ENCODE measurements at places on chromosomes 5 and 9.

DNA sequence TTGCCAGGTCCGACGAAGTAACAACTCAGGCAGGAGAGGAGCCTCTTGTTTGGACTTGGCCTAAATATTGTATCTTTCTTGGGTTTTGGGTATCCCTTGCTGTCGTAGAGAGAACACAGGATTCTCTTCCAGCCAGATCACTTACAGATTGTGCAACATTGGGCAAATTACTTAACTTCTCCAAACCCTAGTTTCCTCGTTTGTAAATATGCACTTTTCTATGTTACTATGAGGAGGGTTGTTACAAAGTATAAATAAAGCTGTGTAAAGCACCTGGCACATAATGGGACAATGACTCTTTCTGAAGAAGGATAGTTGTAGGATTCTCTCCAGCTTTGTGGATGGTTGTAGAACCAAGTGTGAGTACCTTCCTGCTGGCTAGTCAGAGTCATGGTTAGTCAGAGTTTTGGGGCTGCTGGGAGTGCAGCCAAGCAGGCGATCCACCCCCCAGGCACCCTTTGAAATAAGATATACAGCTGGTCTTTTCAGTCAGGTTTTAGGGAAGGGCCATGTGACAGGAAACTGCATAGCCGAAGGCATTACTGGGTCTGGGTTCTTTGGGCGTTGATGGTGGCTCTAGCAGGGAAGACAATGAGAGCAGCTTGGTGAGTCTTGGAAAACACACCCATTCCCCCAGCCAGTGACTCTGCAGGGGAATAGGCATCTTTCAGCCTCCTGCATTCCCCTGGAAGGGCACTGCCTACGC, 49.9 kb upstream of the GDNF start:
- no peak for ATAC-seq

GRCh38 chr9:17013010-17013409, 121.8 kb upstream of the CNTLN start:
- no peak for ATAC-seq

GRCh38 chr5:38618154-38618553, 61.7 kb upstream of the LIFR start:
- ATAC-seq: no peak

DNA sequence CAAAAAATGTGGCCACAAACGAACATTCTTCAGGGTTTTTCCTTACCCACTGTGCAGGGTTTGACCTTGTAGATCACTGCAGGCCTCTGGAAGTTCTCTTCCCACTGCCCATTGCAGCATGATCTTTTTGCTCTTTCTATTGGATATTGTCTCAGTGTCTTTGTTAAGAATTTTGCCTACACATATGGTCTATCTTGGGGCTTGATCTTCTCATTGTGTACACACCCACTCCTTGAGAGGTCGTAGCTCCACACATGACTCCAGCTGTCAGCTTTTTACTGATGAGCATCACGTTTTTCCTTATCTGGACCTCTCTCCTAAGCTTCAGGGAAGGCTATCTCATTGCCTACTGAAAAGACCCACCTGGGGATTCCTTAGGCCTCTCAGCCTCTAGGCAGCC, 3.0 kb upstream of the GLRX start:
- no peak for ATAC-seq

DNA sequence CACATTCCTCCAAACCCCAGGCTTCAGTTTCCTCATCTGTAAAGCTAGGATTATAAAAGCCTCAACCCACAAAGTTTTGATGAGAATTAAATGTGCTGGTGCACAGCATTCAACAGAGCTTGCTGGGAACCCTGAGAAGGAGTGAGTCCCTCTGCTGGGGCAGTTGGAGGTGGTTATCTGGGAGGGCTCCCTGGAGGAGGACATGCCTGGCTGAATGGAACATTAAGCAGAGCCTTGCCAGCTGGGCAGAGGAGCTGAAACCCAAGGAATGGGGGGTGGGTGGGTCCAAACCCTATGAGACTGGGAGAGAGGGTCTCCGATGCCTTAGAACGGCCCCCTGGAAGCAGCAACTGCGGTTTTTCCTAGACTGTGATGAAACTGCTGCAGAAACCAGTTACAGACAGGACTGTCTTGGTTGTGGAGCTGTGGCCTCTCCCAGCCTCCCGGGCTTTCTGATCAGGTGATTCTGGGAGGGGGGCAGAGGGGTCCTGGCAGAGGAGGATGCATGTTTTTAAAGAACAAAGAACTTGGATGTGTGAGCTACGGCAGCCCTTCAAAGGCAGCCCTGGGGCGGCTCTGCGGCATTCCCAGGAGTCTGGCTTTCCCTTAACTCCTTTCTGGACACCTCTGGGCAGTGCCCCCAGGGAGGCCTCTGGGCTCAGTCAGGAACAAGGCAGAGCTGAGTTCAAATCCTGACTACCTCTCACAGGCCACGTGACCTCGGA, 20.8 kb downstream of the FIBCD1 start:
- ATAC-seq: no peak

GRCh38 chr9:36036253-36036779, 397 bp upstream of the RECK start:
- no peak for ATAC-seq

GRCh38 chr9:136472640-136473353, 10.0 kb downstream of the SEC16A start:
- no peak for ATAC-seq

DNA sequence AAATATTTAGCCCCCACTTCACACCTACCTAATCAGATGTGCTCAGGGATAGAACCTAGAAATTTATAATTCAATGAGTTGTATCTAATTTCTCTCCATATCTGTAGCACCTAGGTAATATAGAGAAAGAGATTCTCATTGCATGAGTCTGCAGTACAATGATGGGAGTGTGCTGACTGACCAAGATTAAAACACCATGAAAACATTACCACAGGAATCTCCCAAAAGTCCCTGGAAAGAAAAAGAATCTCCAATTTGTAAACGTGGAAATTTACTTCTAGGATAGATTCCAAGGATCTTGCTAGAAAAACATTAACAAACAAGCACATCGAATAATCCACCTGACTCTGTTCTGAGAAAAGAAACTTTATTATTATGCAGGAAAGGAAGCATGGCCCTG, 45.0 kb upstream of the DMRTA1 start:
- no peak for ATAC-seq

- ATAC-seq: peak; percentile 82
Observed at GRCh38 chr5:132662925-132663770, 5.2 kb downstream of the IL13 start.

DNA sequence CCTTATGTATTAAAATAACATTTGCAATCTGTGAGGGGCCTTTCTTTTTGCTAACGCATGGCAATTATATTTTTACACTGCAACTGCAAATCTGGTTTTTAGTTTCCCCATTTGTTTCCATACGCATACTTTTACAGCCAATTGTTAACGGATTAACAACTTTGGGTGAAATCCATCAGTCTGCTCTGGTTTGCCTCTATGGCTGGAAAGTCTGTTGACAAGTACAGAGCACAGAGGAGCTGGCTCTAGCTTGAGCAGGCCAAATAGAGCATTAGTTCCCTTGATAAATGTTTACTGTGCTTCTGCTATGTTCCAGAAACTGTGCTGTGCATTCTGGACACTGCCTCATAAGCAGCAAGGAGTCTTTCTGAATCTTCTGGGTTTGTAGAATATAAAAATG, 400.4 kb upstream of the KIF2A start:
- no peak for ATAC-seq

DNA sequence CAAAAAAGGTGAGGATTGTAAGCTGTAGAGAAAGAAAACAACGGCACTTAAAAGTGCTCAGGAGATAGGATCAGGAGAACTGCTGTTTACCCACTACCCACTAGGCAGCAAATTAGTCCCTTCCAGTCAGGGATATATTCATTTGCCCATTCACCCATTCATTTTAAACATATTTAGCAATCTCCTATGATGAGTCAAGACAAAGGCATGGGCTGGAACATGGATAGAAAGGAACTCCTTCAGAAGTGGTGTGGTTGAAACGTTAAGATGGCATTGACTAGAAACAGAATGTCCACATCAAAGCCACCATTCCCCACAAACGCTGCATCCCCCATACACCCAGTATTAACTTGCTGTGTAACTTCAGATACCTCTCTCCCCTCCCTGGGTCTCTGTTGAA, 225.7 kb downstream of the ASTN2 start:
- no peak for ATAC-seq

DNA sequence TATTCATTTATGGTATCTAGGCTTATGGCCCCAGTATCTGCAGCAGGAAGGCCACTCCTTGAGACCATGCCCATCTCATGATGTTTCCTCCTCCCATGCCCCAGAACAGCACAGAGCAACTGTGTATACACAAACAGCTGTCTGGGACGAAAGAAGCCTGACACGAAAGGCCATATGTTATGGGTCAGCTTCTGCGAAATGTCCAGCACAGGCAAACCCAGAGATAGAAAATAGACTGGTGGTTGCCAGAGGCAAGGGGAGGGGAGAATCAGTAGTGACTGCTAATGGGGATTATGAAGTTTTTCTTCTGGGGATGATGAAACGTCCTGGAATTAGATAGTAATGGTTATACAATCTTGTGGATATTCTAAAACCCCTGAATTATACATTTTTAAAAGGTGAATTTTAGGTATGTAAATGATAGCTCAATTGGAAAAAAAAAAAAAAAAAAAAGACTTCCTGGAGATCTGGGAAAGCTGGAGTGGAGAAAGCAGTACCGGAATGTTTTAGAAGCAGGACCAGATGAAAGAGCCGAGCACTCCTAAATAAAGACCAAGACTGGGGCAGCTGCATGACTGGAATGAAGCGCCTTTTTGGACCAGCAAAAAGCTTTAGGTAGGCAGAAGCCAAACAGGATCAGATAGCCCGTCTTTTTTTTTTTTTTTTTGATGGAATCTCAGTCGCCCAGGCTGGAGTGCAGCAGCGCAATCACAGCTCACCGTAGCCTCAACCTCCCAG, 29.2 kb downstream of the PCDHGC5 start:
- ATAC-seq: no peak

GRCh38 chr5:17151686-17152085, 65.7 kb upstream of the BASP1 start:
- ATAC-seq: no peak

DNA sequence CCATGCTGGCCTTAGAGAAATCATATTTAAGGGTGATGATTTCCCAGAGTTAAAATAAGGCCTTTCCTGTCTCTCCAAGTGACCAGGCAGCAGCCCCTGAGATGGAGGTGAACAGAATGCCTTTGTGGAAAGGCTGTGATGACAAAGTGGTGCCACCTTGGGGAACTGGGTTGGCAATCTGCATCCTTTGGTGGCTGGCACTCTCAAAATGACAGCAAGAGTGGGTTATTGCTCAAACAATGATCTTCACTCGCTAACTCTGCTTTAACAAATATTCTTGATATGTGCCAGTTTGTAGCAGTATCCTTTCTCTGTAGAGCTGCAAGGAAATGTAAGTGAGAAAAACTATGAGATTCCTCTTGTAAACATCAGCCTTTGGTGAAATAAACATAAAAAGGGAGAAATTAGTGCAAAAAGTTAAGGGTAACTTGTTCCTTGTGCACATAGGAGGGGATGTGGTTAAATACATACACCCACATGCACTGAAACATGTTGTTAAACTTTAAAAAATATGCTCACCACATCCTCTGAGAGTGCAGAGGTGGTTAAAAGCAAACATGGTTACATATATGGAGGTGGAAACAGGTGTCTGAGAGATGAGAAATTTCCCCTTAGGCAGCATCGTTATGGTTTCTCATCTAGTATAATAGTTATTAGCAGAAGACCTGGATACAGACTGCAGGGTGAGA, 373.4 kb upstream of the CTNND2 start:
- ATAC-seq: no peak

- ATAC-seq: peak; percentile 13
Observed at GRCh38 chr5:14143546-14143840, 351 bp downstream of the TRIO start.

DNA sequence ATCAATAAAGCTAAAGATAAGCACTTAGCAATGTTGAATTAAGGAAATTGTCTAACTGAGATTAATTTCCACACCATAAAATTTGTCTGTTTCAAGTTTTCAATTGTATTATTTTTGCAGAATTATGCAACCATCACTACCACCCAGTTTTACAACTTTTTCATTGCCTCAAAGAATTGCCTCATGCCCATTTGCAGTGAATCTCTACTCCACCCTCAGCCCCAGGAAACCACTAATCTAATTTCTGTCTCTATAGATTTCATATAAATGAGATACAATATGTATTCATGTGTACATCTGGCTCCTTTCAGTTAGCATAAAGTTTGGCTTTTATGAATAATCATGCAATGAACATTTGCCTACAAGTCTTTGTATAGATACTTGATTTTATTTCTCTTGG, 72.9 kb downstream of the PTCD2 start:
- ATAC-seq: no peak

GRCh38 chr5:43571237-43571636, 14.4 kb upstream of the PAIP1 start:
- ATAC-seq: no peak

DNA sequence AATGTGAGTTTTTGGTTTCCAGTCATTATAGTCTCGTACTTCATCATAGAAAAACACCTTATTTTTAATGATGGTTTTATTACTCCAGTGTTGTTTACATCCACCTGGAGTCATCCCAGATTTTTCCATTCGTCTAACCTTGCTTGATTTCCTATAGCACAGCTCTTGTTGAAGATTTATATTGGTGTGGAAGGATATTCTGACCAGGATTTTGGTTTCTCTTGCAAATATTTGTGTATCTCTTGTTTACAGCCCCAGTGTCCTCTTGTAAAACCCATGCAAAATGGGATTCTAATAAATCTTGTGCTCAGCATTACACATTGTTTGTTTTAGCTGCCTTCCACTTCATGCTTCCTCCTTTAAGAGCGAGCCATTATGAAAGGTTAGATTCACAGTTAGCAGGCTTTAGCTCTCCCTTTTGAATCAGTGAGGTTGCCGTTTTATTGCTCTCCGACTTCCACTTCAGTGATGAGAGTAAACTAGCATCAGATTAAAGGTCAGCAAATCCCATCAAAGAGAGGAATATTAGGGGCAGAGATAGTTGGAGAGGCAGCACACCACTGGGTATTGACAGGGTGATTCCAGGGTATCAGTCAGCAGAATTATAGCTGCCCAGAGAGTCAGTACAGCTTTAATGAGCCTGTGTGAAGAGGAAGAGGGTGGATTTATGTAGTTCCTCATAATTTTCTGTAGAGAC, 157.1 kb downstream of the PBX3 start:
- ATAC-seq: no peak

GRCh38 chr5:88999853-89000252, 116.9 kb upstream of the MEF2C start:
- ATAC-seq: no peak

DNA sequence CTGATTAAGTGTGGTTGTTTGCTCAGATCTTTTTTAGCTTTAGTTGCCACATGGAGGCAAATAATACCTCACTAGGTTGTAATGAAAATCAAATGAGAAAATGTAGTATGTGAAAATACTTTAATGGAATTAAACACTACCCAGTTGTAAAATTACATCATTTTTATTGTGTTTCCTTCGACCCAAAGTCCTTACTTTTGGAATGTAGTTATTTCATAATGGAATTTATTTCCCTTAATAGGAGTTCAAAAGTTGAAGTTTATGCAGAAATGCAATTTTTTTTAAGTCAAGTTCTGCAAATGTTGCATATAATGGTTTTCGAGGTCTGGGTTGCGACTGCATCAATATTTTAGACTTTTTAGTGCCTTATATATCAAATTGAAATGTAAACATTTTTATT, 31.0 kb downstream of the TNPO1 start:
- no peak for ATAC-seq

- ATAC-seq: no peak
Observed at GRCh38 chr5:39379693-39380092, 15.4 kb upstream of the C9 start.

GRCh38 chr5:82820961-82821845, 256.0 kb downstream of the TMEM167A start:
- no peak for ATAC-seq

GRCh38 chr5:2603272-2603575, 148.3 kb downstream of the IRX2 start:
- ATAC-seq: no peak
